ENCODE measurements at places on chromosomes 4 and X.

DNA sequence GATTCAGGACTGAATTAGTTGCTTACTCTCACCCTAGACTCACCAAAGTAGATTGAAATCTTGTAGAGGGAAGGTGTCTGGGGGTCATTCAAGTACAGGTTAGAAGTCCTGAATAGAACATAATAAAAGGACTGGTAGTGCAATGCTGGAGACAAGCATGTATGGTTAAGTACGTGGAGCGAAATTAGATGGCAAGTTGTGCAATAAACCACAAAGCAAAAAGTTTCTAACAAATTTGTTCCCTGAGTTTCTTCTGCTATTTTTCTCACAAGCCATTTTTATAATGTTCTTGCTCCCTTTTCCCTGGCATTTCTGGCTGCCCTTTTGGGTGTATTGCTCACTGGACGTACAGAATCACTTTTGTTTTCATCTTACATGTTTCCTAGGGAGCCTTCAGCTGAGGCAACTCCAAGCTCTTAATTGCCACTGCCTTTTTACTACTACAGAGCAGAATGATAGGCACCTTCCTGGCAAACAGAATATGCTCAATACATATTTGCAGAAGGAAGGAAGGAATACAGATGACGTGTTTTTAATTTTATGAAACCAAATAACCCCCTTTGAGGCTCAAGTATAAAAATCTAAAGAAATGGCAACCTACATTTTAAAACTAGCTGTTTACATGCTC lies 23.4 kb downstream of the LANCL3 start:
- DNase-seq, result no peak

GRCh38 chr4:53576071-53576617 lies 15.1 kb downstream of the LNX1 start:
- no peak for DNase-seq

DNA sequence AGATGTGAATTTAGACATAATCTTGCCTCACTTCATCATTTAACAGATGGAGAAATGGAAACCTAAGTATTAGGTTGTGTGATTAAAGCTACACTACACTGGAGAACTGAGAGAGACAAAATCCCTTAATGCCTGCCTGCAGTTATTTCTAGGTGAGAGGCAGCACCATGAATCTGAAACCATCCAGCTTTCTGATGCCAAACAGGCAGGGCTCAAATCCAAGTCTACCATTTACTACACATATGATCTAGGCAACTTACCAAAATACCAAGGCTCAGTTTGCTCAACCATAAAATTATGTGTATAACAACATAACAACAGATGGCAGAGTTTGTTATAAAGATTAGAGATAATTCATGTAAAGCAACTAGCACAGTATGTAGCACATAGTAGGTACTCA lies 38.7 kb downstream of the GABRA4 start:
- no peak for DNase-seq

DNA sequence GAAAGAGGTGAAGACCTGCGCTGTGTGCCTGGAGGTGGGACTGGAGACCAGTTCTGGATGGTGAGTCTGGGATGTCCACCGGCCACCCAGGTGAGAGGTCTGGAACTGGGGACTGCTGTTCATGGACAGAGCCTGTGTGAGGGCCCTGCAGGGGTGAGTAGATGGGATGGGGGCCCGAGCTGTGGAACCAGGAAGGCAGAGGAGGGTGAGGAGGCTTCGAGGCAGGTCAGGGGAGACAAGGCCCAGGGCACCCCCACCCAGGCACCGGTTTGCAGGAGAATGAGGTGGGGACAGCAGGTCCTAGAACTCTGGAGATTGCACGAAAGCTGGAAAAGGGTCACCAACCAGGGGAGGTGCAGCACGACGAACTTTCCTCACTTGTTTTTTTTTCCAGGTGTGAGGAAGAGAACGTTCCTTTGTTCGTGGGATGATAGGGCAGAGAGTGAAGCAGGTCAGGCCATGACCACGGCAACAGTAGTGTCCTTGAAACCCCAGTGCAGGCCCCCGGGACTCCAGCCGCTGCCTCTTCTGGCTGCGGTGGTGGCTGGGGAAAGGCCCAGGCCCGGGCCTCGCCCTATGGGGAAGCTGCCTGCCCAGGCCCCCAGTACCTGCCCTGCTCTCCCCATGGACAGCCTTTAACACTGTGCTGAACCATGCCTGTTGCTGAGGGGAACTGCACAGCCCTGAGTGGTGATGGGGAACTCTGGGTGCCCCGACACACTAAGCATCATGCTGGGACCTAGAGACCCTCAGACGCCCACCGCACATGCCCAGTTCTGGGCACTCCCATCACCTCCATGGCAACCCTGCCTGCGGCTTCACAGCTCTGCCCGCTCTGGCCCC lies 22.9 kb downstream of the TNIP2 start:
- no peak for DNase-seq

- no peak for DNase-seq
These were observed 1470.8 kb upstream of the ADGRL3 start for GRCh38 chr4:59729321-59729720.
